KBM-7 (cell line): ENCODE measurements at places on chromosomes 7 and 10.

DNA sequence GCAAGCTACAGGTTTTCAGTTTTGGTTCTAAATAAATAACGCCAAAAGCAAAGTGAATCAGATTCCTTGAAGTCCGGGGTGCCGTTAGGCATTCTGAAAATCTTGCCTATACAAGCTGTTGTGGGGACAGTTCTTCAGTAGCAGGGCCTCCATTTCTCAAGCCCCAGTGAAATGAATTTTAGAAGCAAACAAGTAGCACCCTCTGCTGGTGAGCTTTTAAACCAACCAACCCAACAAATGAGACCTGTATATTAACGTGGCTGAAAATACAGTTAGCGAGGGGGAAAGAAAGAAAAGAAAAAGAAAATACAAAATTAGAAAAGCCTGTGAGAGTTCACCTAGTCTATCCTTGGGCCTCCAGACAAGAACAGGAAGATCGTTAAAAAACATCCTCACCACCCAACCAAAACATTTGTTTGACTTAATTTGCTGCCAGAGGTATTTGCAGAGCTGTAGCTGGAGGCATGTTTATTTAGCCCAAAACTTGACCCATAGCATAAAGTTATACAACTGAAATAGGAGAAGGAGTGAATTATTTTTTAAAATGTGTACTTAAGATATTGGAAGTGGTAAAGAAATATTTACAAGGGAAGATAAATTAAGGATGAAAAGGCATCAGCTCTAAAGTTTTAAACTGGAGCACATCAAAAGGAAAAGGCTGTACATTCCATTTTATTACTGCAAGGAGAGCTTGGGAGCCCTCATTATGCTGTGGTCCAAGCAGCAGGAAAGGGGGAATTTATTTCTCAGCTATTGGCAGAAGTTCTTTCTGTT is 98.9 kb downstream of the DYNC1I1 start:
- peak; percentile 65 for DNase-seq

GRCh38 chr10:33871061-33871956 is 536.8 kb upstream of the NRP1 start:
- DNase-seq, result peak; percentile 54

GRCh38 chr7:151759591-151760042 is 117.3 kb downstream of the PRKAG2 start:
- peak; percentile 58 for DNase-seq

DNA sequence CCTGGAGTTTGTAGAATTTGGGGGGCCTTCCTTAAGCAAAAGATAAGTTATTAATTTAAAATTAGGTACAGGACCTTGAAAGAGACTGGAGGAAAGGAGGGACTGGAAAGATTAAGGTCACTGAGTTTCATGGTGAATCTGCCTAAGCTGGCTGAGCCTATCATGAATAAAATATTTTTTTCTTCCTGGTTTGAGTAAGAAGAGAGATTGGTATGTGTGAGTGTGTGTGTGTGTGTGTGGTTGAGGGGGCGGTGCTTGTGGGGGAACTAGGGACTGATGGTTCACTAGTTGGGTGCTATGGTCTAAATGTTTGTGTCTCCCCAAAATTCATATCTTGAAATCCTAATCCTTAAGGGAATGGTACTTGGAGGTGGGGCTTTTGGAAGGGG is 142.5 kb upstream of the PRKCQ start:
- no peak for DNase-seq

DNA sequence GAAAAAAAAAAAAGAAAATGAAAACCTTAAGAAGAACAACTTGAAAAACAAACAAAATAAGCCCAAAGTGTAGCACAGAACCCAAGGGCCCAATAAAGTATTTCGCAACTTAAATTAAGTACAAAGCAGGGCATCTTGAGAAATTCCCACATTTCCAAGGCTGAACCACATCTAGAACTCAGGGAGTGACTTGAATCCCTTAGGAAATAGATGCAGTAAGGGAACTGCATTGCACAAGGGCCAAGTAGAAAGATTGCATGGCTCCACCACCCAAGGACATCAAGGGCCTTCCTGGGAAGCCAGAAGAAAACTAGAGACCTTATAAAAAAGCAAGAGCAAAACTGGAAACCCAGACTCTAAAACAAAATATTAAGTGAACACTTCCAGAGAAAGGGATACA is 352.7 kb downstream of the CXCL12 start:
- no peak for DNase-seq

DNA sequence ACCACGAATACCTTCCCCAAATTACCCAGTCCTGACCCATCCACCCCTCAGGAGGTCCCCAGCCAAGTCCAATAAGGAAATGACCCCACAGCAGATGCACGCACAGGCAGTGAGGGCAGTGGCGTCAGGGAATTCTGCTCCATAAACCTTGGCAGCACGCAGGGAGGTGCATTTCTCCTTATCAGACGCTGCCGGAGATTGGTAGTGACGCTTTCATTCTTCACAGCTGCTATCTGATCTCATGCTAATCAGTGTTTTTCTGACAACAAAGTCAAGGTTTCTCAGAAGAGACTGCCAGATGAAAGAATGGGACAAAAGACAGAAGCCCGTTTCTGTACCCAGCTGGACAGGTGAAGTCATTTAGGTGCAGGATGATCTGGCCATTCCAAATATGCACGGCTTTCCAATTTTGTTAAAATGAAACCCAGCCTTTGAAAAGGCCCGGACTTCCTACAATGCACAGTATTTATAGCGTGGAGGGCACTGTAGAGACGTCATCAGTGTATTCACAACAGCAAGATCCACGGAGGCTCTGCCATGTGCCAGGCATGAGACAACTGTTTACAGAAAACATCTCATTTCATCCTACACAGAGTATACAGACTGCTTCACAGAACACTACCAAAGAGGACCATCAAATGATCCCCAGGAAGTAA is 35.3 kb downstream of the DIP2C start:
- no peak for DNase-seq

DNA sequence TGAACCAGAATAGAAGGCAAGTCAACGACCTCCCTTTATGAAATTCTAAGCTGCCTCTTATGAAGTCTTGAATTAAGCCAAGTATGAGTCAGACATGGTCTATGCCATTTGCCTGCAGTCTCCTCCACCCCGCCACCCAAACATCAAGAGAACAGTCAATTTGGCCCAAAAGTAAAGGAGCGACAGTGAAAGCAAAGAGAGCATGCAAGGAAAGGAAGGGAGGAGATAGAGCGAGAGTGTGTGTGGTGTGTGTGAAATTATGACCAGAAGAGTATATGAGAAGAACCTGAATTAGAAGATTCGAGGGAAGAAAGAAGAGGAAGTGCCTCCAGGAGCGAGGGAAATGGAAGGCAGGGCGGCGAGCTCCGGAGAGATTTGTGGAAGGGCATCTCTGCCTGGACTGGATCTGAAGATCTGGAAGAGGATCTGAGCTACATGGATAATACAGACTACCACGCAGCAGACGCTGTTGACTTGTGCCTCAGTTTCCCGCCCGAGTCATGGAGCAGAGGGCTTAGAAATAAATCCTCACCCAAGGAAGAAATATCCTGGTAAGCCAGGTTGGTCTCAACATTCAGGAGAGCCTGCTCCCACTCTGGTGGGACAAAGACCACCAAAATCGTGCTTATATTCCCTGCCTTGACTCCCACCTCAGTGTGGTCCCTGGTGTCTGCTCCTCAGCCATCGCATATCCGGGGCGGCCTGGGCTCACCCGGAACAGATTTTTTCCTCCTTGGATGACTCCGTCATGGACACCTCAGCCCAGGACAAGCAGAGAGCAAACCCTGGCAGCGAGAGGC is 459 bp downstream of the ZDHHC6 start:
- peak; percentile 54 for DNase-seq

DNA sequence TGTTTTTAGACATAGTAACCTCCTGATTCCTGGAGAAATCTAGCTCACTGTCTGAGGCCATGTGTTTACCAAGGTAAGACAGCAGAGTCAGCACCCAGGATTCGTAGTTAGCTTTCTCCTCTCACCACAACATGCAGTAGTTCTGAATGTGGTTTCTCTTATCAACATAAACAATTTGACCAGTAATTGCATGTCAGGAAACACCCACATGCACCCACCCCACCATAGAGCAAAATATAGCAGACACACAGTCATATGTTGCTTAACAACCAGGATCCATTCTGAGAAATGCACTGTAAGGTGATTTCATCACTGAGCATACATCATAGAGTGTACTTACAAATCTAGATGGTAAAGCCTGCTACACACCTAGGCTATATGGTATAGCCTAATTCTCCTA is 1004.0 kb downstream of the ANKRD7 start:
- no peak for DNase-seq

- no peak for DNase-seq
Observed at GRCh38 chr7:21566094-21566493, 23.3 kb downstream of the DNAH11 start.

- DNase-seq, result no peak
Observed at GRCh38 chr10:48481385-48481784, 123.5 kb downstream of the ARHGAP22 start.

GRCh38 chr10:111999205-111999914 is 184.2 kb downstream of the GPAM start:
- DNase-seq, result no peak

GRCh38 chr10:52775132-52775647 is 2.6 kb upstream of the MBL2 start:
- DNase-seq, result no peak

GRCh38 chr10:95531058-95531809 is 29.9 kb downstream of the SORBS1 start:
- DNase-seq, result peak; percentile 28

DNA sequence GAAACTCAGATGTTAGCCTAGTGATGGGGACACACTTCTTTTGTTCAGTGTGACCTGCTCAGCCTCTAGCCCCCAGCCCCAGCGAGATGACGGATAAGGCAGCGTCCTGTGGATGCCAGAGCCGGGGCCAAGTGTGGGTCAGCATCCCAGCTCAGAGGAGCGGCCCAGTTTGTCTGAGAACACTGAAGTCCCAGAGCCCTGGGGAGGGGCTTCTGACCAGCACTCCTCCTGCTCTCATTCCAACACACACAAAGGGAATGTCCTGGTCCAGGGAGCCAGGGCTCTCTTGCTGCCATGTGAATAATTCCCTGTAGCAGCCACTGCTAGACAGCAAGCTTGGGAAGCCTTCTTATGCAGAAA is 4.5 kb upstream of the ATP6V0E2 start:
- DNase-seq, result no peak

- DNase-seq, result no peak
Observed at GRCh38 chr10:117047947-117048346, 43.0 kb upstream of the SHTN1 start.

GRCh38 chr10:112732277-112732921 is 217.6 kb upstream of the TCF7L2 start:
- DNase-seq, result no peak

DNA sequence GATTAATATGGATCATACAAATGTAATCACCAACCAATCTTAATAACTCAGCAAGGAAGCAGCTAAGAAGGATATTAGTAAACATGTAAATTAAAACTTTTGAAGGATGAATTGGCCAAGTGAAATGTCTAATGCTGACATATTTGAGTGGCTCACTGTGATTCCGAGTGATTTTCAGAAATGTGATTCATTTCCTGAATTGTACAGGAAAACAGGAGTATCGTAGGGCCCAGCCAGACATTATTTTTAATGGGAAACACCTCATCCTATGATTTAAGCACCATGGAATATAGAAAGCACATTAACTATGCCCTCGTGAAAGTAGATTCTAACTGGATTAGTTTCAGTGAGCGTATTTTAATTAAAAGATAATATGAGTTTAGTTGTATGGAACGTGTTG is 82.3 kb downstream of the LHFPL3 start:
- no peak for DNase-seq

DNA sequence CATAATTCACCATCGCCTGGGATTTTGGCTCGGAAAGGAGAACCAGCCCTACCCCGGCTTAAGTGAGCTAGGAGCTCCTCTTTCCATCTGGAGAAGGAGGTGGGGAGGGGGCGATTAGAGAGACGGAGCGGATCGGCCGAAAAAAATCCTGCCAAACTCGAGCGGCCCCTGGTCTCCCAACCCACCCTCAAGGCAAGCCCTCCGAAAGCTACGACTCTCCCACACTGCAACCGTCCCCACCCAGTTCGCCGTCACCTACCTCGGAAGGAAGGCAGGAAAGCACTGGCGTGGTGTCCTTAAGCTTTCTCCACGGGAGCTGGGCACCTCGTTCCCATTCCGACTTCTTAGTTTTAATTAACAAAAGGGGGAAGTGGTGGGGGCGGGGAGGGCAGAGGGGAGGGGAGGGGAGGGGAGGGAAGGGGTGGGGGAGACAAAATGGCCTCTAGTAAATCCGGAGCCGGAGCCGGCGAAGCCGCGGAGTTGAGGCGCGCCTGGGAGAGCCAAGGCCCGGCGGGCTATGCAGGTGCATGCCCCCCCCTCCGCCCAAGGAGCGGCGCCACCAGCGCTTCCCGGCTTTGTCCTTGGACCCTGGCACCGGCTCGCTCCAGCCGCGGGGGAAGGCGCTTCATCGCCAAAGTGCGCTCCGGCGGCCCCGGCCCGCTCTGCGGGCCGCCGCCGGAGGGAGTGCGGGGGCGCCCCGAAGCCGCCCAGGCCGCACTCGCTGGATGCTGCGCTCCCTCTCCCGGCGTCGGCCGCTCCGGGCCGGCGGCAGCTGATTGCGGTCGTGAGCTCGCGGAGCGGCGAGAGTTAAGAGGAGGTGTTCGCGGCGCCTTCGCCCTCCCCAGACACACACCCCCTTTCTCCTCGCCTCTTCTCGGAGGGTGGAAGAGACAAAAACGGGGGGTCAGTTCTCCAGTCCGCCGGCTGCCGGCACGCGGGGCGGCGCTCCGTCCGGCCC is at the start of gene LRRC4:
TSS of gene LRRC4 (minus strand) at position 784 of the 958 bp plus-strand sequence. CDS start 797 bp downstream, outside the sequence.
- no peak for DNase-seq

DNA sequence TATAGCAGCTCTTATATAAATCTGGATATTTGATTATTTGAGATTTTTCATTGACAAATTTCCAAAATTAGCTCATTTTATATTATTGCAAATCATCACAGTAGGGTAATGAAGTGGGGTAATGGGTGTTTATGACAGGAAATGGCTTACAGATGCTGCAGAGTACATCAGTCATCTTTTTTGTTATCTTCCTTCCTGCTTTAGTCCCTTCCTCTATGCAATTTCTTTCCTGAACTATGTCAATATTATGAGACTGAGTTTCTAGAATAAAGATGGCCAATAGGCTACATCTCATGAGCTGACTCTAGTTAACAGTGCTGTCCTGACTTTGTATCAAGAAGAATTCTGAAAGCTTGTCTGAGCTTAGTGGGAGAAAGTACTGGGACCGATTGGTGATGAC is 244.5 kb downstream of the XPNPEP1 start:
- DNase-seq, result no peak
